ENCODE measurements at places on chromosomes 7 and 10.

DNA sequence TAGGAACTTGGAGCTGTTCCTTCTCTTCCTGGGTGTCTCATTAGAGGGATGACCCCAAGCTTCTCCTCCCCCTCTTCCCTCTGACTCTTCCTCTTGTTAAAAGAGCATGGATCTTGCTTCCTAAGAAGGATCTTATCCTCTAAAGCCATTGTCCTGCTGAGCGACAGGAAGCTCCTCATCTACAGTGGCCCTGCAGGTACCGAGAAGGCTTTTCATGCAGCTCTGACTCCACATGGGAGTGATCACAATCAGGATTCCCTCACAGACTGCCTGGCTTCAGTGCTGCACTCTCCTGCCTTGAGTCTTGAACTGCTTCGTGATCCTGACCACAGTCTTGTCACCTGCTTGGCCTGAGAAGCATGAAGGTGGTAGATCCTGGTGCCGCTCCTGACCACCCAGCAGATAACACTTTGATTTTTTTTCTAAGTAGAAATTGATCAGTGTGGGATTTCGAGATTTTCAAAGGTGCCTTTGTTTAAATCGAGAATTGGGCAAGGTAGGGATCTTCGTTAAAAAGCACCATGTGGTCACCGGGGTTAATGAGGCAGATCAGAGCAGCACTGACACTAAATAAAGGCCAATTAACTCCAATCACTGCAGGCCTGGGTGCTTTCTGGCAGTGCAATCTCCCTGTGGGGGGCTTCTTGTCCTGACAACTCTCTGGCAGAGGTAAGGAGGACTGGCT is 376.4 kb downstream of the NRG3 start:
- DNase-seq = no peak

DNA sequence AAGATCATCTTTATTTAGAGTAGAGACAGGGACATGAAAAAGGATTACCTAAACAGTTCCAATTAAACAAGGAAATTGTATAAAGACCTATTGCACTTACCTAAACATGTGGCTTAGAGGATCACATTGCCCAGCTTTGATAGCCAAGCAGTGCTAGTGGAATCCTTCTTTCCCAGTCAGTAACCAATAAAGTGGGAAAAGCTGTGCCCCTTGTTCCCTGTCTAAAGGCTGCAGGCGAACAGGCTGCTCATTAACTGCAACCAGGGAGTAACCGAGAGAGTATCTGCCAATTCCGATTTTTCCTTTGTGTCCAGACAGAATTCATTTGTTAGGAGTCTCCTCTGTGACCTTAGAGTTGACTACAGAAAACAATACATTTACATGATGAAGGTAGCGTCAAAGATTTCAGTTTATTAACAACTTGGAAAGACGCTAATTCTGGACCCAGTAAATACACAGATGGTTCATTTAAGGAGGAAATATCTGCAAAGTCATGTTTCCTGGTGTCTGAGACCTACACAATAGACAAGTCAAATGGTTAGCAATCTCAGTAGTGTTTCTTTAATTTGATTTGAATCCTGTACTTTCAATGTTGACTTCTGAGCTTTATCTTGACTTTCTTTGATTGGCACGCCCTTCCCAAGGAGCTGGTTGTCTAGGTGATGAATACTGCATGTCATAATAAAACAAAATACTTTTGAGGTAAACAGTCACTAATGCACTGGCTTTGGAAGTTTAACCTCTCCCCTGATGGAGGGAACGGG is 57.3 kb upstream of the MET start:
- DNase-seq = no peak

DNA sequence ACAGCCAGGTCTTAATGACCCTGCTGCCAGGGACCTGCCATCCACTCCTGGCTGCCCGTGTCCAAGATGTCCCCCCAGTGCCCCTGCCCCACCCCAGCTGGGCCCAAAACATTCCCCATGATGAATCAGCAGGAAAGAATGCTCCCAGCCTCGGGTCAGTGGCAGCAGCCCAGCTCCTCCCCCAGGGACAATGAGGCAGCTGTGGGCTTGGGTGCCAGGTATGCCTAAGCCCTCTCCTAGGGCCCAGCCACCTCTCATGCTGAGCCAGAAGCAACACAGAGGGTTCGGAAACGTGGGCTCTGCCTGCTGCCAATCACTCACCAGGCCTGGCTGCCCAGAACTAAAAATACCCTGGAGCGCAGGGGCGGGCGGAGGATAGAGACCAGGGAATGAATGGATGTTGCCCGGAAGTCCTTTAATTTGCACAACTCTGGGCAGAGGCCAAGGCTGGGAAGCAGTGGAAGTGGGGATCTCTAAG is 1.5 kb upstream of the LOXL4 start:
- DNase-seq = peak; percentile 84

DNA sequence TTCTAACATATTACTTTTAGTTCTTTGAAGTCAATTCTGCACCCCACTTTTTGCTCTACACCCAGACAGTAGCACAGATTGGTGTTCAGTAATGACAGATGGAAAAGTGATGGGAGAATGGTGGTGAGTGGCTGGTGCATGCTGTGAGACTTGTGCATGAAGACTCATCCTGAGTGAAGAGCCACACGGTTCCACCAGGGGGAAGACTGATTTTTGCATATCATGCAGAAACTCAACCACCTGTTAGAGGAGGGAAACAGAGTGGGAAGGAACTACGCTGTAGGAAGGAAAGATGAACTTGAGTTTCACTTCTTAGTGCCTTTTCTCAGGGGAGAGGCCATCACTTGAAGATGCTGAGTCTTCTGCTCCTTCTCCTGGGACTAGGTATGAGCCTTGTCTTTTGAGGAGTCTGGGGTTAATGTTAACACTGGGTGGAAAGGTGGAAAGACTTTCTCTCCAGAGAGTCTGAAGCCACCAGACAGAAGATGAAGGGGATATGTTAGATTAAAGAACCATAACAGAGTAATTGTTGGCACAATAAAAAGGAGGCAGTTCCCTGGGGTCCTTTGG is 9.3 kb upstream of the PRSS1 start:
- no peak for DNase-seq

GRCh38 chr7:7808156-7808555 is 89.7 kb upstream of the RPA3 start:
- DNase-seq = peak; percentile 20

DNA sequence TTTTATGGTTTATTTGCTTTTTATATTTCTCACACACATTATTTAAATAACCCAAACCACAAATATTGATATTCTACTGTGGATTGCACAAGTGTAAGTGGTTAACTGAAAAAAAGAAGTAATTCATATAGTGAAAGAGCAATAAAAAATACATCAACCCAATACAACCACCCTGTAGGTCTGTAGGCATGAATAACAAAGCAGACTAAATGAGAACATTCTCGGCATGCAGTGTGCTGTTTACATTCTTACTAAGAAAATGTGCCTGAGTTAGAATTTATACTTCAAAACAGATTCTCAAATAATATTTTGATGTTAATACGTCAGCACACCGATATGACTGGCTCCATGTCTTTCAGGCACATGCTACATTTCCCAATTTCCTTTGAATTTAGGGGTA is 660.8 kb downstream of the MAGI2 start:
- no peak for DNase-seq

DNA sequence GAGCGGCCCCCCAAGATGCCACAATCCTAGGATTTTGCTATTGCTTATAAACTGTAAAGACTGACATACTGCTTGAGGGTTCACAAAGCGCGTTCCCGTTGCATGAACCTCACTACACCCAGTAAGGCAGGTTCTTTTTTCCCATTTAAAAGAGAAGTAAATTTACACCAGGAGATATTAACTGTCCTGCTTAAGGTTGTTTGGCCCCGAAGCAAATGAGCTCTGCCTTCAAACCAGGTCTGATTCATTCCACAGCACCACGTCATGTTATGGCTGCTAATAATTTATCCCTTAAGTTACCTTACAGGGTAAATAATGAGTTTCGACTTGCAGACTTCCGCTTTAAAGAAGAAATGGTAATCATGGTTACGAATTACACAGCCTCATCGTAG is 559 bp upstream of the FKBP14 start:
- DNase-seq = peak; percentile 43

GRCh38 chr7:104126411-104126841 is 81.4 kb downstream of the ORC5 start:
- DNase-seq = no peak

DNA sequence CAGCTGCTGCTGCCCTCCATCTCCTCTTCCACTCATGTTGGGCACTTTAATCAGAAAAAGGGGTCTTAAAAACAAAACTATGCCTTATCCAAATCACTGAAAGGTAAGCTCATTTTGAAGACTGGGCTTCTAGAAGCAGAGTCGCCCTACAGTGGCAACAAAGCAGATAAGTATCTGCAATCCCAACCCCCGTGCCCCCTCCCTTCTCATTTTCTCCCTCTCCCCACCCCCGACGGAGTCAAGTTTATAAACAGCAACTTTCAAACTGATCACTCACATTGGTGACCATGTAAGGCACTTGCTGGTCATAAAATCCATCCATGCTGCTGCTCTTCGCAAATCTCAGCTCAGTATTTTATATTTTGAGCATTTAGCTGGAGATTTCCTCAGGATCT is 738 bp downstream of the ETV1 start:
- peak; percentile 17 for DNase-seq
